ENCODE measurements at places on chromosomes 12 and 14.
A peak's percentile ranks its signal among the peaks of the same experiment; 100 is the strongest.

GRCh38 chr12:52392465-52393007 is 7.1 kb upstream of the KRT84 start:
- no peak for DNase-seq

DNA sequence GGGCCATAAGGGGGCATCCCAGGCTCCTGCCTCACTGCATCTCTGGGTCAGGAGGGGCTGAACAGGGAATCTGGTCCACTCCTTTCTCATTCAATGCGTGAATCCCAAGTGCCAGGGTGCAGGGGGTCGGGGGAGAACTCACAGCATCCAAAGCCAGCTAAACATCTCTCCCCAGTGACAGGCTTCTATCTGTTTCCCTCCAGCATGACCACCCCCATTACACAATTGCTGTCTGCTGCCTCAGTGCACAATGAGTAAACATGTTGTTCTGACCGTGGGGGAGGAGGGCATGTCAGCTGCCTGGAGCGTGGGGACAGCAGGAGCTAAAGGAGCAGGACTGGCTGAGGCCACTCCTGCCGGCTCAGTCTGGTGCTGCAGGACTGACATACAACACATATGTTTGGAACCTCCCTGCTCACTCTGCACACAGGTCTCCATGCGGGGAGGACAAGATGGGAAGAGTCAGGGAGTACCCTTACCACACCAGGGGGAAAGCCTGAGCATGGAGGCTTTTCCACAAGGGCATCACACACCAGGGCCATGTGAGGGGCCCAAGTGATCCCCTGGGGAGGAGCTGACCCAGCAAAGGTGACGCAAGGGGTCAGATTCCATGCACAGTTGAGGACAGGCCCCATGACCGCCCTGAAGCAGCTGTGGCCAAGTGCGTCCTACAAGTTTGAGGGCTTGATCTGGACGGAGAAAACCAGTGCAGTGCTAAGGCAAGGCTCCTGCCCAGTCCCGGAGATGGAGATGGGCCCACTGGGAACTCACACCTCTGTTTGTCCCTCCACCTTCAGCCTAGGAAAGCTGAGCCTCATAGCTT is 1.4 kb downstream of the TNS2 start:
- DNase-seq: no peak

GRCh38 chr14:102427642-102428041 is 64.9 kb downstream of the TECPR2 start:
- no peak for DNase-seq

DNA sequence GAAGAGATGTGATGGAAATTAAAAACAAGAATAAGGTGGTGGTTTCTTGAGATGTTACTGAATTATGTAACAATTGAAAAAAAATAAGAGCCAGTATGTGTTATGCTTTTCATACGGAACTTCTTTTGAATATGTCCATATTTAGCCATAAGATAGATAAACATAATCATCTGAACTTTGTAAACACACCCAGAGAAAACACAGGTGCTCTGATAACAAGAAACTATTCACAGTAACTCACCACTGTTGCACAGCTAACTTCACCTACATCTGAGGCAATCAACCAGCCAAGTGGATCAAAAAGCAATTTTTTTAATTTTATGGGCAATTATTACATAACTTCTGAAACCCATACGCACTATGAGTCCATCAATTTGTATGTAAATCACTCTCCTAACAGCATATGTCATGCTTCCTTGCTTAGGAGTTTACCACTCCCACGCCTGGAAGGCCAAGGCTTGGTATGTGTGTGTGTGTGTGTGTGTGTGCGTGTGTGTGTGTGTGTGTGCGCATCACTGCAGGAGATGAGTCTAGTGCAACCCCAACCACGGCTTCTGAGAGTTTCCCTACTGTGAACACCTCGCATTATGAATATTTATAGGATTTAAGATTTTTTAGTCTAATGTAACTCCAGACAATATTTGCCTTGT is 443.4 kb downstream of the BCAT1 start:
- no peak for DNase-seq

GRCh38 chr12:27828196-27828595 is 48.2 kb upstream of the MANSC4 start:
- no peak for DNase-seq

GRCh38 chr14:69079188-69079742 is 73.7 kb downstream of the DCAF5 start:
- DNase-seq: peak; percentile 76

DNA sequence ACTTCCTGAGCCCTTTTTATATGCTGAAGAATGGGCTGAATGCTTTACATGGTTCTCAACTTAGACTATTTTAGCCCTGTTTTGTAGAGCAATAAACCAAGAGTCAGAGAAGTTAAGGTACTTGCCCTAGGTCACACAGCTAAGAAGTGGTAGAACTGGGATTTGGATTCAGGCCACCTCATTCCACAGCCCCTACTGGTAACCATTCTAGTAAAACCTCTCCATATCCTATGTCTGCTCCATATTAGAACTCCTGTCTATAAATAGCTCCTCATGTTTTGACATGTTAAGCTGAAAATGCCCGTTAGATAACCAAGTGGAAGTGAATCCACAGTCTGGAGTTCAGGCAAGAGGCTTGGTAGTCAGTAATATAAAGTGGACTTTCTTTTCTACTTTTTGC is 111.6 kb downstream of the HECTD4 start:
- no peak for DNase-seq

- DNase-seq: no peak
Measured at GRCh38 chr14:93011650-93012325, 88.8 kb downstream of the CHGA start.

DNA sequence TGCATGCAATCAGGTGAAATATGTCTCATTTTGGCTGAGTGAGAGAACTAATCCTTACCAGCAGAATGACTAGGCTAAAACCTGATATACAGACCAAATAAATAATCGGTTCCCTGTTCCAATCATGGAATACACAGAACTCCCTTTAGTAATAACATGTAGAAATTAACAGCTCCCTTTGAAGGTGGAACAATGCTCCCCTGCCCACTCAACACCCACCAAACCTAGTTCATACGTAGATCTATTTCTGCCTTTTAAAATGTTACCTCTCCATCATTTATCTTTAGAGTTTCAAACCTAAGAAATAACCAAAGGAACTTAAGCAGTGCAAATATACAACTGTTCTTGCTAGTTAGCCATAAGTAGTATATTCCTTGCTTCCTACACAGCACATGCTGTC is 153.7 kb upstream of the ABCD2 start:
- DNase-seq: no peak

DNA sequence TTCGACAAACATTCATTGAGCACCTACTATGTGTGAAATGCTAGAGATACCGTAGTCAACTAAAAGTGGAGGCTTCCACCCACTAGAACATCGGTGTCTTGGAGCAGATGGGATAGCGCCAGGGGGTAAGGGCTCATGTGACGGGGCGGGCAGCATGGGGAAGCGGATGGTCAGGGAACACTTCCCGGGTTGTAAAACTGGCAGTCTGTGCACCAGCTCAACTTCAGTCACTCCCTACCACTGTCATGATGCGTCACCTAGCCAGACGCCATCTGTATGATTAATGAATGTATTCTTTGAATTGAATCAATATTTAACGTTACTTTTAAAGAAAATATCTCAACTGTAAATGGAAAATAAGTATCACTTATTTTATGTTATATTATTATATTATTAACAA is 93.5 kb downstream of the PIWIL1 start:
- no peak for DNase-seq

DNA sequence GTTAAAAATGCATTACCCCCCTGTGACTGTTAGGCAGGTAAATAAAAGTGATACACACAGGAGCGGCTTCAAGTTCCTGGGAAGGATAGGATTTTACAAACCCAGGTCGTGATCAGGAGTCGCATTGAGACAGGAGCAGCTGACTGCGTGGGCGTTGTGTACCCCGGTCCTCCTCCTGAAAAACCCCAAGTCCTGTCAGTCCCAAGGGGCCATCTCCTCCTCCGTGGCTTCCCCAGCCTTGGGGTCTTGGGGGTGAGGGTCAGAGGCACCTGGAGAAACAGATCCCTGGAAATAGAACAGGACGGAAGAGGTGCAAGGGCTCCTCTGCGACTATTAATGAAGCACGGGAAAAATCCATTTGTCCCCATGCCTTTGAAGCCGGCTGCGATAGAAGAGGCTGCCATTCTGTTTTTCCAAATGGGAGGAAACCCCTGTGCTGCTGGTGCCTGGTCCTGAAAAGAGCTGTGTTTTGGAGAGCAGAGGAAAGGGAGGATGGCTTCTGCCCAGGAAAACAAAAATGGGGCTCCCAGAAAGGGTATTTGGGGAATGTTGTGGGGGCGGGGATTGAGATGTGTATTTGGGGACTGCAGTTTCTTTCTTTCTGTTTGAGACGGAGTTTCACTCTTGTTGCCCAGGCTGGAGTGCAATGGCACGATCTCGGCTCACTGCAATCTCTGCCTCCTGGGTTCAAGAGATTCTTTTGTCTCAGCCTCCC is 143.1 kb downstream of the ZNF664 start:
- no peak for DNase-seq

GRCh38 chr14:20980906-20981305 is 8.9 kb upstream of the METTL17 start:
- DNase-seq: no peak

- no peak for DNase-seq
Measured at GRCh38 chr12:11893998-11894397, 176.7 kb upstream of the BCL2L14 start.
